COR-L47 (cell line): ENCODE measurements at places on chromosomes 16 and 17.
A peak's percentile ranks its signal among the peaks of the same experiment; 100 is the strongest.

DNA sequence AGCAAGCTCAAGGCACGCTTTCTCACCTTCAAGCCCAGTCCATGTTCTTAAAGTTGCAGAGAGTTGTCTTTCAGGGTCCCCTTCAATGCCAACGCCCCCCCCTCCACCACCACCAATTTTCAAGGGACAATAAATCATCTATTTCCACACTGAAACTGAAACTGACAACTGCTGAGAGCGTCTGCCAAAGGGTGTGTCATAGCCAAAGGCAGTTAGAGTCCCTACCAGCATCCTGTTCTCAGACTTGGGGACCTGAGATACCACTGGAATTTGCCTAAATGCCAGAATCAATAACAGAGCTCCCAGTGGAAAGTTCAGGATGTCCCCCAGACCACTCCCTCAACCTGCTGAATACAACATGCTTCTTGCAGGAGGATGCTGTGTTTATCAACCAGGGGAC, 133.2 kb upstream of the SOX9 start:
- no peak for DNase-seq

DNA sequence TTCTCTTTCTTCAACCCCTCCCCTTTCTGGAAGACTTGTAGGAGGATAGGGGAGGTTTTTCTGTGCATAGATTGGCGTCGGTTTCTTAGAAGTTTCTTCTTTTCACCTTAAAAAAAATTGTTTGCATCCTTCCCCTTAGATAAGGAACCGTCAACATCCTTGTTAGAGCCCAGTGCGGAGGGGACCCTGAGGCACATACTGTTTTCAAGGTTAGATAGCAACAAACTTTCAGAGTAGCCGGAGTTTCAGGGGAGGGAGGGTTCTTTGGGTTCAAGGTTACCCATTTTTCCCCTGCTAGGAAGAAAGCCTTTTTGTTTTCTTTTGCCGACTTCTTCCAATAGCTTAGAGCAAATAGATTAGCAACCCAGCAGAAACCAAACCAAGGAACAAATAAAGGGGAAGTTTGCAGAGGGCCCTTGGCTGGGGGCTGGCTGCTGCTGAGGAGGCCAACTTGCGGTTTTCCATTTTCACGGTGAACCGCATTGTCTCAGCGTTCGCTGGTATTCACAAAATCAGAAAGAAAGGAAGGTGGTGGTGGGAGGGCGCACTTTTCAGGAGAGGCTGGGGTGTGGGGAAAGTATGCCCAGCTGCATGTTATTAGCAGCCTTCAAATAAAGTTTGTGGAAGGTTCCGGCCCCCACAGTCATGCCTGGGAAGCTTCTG, 28.8 kb downstream of the MSI2 start:
- DNase-seq, result no peak

DNA sequence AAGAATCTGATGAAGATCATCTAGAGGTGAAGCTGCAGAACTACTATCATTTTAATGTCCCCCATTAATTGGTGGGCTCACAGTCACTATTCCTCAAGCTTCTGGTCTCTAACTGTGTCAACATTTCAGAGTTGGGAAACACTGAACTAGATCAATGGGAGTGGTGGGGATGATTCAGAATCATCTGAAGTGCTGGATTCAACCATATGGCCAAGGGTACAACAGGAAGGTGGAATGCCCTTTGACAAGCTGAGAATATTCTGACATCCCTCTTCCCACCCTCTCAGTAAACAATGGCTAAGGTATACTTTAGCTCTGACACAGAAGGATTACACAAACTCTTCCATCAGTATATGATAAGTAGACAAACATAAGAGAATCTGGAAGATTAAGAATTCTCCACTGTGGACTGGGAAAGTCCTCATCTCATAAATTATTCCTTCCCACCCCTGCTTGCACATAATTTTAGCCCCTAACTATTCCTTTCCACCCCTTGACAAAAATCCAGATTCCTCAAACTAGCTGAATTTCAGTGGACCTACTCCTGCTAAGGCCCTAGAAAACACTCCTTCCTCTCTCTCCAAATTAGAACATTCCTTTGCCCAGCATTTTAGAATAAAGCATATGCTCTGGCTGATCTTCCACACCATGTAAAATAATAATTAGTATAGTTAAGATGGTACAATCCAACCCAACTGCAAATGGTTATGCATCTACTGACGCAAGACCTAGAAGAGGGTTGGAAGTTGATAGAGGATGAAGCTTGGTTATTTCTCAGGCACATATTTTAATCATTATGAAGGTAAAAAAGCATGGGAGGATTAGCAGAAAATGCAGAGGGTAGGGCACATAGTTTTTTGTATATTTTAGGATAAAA, 16.3 kb upstream of the RFFL start:
- DNase-seq, result no peak

GRCh38 chr16:77939968-77940367, 82.4 kb upstream of the CLEC3A start:
- DNase-seq, result no peak

DNA sequence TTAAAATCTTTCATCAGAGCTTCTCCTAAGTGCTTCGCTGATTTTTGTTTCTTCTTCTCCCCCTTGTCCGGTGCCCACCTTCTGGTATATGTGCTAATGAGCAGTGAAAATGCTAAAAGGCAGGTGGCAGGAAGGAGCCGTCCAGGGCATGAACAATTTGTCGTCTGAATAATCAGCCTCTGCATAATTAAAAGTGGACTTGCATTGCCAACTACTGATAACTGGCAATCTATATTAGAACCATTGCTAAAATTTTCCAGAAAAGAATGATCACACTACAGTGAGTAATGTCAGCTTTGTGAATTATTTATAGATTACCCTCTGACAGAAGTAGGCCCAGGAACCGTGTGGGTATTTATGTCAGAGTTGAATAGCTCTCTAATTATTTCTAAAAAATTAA, 28.1 kb downstream of the SERPINF1 start:
- DNase-seq, result no peak

- no peak for DNase-seq
These were observed 288 bp upstream of the KRT34 start for GRCh38 chr17:41382394-41382793.

DNA sequence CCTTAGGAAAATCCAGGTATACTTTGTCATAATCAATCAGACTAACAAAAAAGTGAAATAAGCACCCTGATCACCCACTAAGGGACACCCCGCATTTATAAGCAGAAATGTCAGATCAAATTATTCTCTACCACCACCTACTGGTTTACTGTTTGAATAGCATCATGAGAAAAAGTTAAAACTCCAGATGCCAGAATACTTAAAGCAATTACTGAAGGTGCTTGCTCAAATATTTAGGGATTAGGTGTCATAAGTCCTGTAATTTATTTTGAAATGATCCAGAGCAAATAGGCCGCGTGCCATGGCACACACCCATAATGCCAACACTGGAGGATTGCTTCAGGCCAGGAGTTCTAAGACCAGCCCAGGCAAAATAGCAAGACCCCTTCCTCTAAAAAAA, 2.3 kb downstream of the TOP2A start:
- peak; percentile 14 for DNase-seq

GRCh38 chr16:71883168-71883848, 674 bp downstream of the ZNF821 start:
- DNase-seq, result peak; percentile 8

DNA sequence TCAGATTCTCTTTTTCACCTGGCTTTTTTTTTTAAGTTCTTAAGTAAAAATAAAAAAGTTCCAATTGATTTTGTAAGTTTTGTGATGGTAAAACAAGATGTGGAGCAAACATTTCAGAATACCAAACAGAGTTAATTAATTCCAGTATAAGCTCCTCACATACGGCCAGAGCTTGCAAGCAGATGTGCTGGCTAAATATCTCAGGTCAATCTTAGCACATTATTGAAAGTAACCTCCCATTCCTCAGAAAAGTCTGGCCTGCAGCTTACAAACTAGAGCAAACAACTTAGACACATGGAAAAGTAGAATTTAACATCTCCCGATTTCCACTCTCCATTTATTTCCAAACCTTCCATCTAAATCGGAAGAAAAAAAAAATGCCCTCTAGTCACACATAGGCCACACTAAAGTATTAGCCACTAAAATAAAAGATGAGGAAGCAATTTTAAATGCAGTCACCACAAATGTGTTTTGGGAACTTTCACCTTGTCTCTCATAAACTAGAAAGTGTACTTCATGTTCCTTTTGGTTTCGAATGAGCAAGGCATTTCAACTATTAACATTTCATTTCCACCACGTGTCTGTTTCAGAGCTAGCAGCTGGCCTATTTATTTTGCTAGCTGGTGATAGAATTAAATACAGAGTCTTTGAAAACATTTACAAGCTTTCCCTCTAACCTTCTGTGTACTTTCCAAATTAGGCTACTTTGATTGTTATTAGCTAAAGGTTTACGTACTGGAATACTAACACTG, 143.3 kb downstream of the STX8 start:
- no peak for DNase-seq

DNA sequence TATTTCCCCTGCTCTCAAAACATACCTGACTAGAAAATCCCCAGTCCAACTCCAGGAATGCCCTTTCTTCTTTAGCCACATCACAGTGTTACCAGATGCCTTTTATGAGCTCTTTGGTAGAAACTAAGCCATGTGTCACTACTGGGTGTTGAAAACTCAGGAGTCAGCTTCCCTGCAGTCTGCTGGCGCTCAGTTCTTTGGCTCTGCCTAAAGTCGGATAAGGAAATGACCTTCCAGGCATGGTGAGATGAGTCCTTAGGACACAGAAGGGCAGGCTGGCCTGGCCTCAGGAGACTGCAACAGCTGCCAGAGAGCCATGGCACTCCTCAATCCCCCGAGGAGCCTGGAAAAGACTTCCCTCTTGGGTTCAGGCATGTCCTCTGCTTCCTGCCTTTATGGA, 89.1 kb downstream of the CDH13 start:
- DNase-seq, result no peak

GRCh38 chr17:77218902-77219301, 78.1 kb downstream of the SEC14L1 start:
- DNase-seq, result no peak

DNA sequence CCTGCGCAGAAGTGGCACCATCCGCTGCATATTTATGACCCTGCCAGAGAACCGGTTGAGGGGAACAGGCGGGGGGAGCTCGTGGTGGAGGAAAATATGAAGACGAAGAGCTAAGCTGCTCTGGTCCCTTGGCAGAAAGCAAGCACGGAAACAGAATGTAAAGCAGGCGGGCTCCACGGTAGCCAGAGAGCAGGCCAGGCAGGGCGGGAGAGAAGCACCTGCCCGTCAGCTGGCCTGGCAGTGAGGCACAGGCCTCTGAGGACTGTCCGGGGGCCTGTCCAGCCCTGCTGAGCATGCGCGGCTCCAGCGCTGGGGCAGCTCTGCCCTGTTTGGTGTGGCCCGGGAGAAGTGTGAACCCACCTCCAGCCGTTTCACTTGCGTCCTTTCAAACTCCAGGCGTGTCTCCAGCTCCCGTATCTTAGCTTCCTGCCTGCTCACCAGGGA, 46.7 kb downstream of the PIPOX start:
- no peak for DNase-seq

- DNase-seq, result no peak
These were observed 67.1 kb downstream of the IL21R start for GRCh38 chr16:27468941-27469531.

- DNase-seq, result no peak
These were observed 28.6 kb downstream of the TPSG1 start for GRCh38 chr16:1196494-1196893.

DNA sequence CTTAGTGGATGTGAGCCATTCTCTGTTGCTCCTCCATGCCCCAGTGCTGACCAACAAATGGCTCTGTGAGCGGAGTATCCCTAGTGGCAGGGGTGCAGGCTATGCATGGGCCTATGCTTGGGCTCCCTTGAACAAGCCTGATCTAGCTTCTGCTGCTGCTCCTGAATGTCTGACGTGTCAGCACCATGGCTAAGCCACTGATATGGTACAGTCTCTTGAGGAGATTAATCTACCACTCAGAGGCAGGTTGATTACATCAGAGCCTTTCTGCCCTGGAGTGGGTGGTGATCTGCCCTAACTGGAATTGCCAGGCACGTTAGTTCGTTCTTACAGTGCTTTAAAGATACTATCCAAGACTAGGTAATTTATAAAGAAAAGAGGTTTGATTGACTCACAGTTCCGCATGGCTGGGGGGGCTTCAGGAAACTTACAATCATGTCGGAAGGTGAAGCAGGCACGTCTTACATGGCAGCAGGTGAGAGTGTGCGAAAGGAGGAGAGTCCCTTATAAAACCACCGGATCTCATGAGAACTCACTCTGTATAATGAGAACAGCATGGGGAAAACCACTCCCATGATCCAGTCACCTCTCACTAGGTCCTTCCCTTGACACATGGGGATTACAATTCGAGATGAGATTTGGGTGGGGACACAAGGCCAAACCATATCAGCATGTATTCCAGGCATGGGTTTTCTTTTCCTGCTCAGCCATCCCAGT, 41.5 kb upstream of the B4GALNT2 start:
- no peak for DNase-seq

DNA sequence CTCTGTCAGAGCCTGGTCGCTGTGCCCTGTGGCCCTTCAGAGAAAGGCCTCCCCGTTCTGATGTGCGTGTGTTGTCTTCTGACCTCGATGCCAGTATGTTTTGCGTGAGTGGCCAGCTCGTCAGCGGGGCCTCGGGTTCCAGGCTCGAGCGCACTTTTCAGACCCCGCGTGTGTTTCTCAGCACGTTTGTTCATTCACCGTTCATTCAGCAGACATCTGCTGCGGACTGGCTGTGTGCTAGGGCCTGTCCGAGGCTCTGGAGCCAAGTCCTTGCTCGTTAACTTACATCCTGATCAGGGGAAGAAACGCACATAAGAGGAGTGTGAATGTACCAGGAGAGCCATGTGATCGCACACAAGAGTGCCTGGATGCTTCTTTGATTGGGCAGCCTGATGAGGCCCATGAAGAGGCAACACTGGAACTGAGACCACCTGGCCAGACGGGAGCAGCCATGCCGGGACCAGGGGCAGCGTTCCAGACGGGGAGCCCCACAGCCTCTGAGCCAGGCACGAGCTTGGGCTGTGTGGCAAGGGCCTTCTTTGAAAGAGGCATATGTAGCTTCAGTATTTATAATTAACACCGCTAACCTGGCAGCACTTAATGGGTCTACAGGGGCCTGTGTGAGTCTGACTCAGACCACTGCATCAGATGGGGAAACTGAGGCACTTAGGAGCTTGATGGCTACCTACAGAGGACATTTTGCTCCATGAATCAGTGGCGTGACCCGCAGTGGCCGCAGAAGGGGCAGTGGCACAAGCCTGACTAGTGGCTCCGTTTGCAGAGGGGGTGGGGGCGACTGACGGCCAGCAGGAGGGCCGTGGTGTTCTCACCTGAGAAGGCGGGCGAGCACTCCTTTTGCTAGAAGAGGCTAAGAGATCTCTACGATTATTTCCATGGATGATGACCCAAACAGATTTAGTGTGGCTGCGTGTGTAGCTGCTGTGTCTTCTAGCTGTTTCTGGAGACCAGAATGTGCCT, 187.9 kb upstream of the CHMP6 start:
- no peak for DNase-seq

- peak; percentile 80 for DNase-seq
These were observed 14.0 kb upstream of the STAC2 start for GRCh38 chr17:39239640-39240314.

GRCh38 chr16:84239141-84239769, 557 bp downstream of the KCNG4 start:
- DNase-seq, result no peak
